ENCODE measurements at places on chromosomes 16 and 17.

DNA sequence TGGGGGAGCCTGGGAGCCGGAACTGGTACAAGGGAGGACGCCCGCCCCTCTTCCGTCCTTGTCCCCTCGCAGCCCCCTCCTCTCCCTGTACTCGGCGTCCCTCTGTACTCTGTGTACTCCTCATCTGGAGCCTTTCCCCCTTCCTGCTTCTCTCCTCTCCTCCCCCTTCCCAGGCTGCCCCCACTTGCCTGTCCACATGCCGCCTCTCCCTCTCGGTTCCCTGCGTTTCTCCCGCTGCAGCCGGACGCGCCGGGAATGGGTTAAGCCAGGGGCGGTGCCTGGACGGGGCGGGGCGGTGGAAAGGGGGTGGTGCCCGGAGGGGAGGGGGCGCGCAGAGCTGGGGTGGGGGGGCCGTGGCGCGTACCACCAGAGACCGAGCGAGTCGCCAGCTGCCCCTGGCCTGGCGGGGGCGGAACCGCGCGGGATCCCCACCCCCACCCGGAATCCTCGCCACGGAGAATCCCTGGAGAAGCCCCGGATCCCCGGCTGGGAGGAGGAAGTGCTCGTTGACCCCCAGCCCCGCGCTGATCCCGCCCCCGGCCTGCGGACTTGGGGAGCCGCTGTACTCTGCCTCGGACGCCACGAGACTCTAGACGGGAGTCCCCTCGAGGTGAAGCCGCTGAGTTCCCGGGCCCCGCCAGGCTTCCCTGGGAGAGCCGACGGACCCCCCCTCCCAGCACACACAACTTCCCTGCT, 22.6 kb downstream of the GJD3 start:
- DNase-seq, result no peak

DNA sequence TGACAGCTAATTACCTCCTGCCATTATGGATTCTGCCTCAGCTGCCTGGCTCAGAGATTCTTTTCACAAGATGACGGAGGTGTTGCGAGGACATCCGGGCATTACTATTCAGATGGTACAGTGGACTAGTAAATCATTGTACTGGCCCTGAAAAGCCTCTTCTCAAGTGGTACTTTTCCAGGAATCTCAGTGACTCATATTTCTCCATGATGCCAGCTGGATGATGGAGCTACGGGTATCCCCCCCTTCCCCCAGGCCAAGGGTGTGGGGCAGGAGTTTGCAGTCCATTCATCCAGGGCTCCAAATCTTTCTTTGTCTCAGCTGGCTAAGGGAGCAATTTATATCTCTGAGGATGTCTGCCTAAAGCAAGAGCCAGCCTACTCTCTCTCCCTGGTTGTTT, 107.7 kb upstream of the GPR139 start:
- DNase-seq, result no peak

DNA sequence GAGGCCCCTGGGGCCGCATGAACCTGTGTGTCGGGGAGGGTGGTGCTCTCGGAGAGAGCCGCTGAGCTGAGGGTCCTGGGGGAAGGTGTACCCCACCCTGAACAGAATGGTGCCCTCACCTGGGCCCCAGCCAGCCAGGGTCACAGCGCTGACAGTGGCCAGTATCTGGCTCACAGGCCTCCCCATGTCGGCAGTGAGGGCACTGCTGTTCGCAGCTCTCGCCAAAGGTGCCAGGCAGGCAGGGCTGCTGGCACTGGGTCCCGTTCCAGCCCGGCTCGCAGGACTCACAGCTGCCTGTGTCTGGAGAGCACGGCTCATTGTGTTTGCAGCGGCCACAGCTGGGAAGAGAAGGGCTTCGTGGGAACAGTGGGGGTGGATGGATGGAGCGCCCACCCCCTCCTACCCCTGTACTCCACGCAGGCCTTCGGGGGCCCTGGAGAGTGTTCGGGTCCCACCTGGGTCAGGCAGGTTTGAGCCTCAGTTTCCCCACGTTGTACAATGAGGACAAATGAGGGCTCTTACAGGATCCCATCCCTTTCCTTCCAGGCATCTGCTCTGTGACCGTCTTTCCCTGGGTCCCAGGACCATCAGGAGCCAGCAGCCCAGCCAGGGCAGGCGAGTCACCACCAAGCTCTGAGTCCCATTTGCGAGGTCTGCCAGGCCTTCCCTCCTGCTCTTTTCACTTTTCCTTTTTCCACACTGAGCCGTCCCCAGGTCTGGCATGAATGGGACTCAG, 5.0 kb downstream of the SCARF1 start:
- no peak for DNase-seq

GRCh38 chr16:89944773-89945172, 3.8 kb upstream of the DEF8 start:
- no peak for DNase-seq

- DNase-seq, result no peak
These were observed 21.1 kb downstream of the PIPOX start for GRCh38 chr17:29063992-29064391.
